ENCODE measurements at places on chromosomes 2 and 18.

GRCh38 chr2:185796758-185797157 lies 58.2 kb downstream of the FSIP2 start:
- no peak for DNase-seq

- DNase-seq, result no peak
Observed at GRCh38 chr2:169136885-169137534, 67.6 kb downstream of the DHRS9 start.

- DNase-seq, result no peak
Observed at GRCh38 chr2:169790581-169790980, 8.1 kb upstream of the SSB start.

DNA sequence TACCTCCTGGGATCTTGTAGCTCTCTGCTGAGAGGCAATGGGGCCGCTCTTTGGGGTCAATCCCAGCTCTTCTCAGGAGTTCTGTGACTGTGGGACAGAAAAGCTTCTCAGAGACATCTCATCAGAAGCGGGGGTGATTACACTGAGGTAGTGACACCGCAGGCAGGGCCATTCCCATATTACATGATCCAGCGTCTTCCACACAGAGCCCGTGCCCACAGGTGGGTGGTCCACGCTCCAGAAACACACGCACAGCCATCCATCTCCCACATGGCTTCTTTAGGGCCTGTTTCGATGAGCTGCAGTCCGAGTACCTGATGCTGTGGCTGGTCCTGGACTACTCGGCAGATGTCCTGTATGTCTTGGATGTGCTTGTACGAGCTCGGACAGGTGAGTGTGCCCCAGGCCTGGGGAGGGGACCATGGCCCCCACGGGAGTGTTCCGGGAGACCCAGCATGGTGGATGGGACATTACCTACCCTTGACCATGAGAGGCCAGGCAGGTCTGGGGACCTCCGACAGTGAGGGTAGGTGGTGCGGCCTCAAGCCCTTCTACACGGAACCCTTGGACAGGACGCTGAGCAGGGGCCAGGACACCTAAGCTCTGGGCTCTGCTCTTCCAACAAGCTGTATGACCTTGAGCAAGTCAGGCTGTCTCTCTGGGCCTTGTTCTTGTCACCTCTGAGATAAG lies 45.5 kb downstream of the CNGA3 start:
- DNase-seq, result no peak

GRCh38 chr2:88464153-88464552 lies 11.7 kb upstream of the FOXI3 start:
- DNase-seq, result no peak

DNA sequence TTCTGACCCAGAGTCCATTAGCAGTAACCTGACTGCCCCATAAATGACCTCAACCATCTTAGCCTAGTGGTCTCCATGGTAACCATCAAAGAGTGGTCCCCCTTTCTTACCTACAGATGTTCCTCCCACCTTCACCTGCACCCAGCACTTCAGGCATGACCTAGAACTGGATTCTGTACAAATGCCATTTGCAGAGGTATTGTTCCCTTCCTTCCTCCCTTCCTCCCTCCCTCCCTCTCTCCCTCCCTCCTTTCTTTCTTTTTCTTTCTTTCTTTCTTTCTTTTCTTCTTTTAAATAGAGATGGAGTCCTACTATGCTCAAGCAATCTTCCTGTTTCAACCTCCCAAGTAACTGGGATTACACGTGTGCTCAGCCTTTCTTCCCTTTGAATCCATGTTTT lies 114.6 kb upstream of the SLC1A4 start:
- DNase-seq, result no peak

- no peak for DNase-seq
Observed at GRCh38 chr2:78553866-78554647, 471.4 kb upstream of the REG3G start.

- no peak for DNase-seq
Observed at GRCh38 chr18:79533591-79533990, 137.9 kb downstream of the NFATC1 start.
